ENCODE measurements at places on chromosomes 3 and 15. TPM values are rescaled to one million over a fixed set of nuclear protein-coding genes. Genes with fewer than 3 reads are reported as not detected.

OR5AC2 gene
- not detected for total RNA-seq

SOX14 gene
- not detected for total RNA-seq

C2CD4A gene
- 0.26 TPM for total RNA-seq

SEMA5B gene
- total RNA-seq, result not detected

THAP10 gene
- 11.0 TPM for total RNA-seq
